ENCODE measurements at places on chromosomes 2 and 18. TPM values are rescaled to one million over a fixed set of nuclear protein-coding genes. Genes with fewer than 3 reads are reported as not detected.
A peak's percentile ranks its signal among the peaks of the same experiment; 100 is the strongest.

ADAM23 gene
- total RNA-seq: 19.9 TPM

MAPK4 gene
- total RNA-seq: 16.3 TPM

NPHP1 gene
- total RNA-seq: 14.3 TPM

RBMS1 gene
- 58.8 TPM for total RNA-seq

DSC3 gene
- total RNA-seq: 1.2 TPM

CFAP221 gene
- 33.0 TPM for total RNA-seq

VWA3B gene
- total RNA-seq: 0.47 TPM

PDE11A gene
- total RNA-seq: 60.5 TPM

DNA sequence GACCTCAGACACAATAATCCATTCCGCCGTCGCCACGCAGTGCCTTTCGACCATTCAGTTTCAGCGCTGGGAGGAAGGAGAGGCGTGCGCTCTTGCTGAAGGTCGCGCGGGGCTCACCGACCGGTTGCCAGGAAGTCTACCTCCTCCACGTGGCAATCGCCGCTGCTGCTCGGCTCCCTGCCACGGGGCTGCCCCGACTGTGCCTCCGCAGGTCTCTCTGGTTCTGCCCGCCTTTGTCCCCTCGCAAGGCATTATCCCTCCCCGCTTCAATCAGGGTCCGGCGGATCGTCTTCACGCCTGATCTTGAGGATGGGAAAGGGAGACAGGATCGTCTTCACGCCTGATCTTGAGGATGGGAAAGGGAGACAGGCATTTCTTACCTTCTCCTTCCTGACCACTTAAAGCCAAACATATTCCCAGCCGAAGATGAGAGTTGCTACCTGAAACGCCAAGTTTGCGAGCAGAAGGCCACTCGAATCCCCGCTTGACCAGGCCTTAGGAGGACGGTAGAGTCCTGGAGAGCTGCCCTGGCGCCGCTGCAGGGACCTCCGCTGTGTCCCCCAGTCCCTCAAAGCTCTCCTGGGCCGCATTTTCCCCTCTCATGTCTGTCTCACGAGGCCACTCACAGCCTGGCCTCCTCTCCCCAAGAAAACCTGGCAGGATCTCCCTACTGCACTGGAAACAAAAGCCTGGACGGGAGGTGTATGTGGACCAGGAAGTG is 4.3 kb upstream of the GPR45 start:
- DNase-seq: no peak

DNA sequence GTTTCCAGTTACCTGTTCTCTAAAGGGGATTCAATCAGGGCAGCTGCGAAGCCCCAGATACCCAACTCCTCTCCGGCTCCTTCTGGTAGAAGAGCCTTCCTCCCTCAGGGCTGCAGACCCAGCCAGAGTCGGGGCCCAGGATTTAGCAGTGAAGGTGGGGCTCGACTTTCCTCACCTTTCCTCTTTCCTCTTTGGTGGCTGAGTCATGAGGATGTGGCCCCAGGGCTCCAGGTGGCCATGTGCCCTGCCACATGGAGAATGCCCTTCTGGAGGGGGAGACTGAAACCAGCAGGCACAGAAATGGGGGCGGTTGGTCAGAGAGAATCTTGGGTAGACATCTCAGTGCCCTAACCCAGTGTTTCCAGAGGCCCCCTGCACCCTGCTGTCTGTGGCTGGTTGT is 402.6 kb downstream of the NBAS start:
- no peak for DNase-seq

DNA sequence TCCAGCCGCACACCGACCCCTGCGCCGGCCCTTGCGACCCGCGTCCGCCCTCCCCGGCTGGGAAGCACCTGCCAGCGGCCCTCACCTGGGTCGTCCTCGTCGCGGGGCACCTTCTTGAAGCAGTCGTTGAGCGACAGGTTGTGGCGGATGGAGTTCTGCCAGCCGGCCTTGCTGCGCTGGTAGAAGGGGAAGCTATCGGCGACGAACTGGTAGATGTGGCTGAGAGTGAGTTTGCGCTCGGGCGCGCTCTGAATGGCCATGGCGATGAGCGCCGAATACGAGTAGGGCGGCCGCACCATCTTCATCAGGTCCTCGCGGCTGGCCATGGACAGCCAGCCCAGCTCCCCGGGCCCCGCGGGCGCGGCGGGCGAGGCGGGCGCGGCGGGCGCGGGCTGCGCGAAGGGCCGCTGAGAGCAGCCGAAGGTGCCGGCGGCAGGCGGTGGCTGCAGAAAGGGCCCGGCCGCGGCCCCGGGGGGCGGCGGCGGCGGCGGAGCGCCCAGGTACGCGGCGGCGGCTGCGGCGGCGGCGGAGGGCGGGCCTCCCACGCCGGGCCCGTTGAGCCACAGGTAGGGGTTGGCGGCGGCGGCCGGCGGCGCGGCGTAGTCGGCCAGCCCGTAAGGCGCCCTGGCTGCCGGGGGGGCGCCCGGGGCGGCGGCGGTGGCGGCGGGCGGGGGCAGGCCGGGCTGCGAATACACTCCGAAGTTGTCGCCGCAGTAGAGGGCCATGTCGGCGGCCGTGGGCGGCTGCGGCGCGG is 505 bp downstream of the FOXI3 start:
- peak; percentile 28 for DNase-seq

GRCh38 chr2:42854207-42854818 is 61.9 kb upstream of the HAAO start:
- DNase-seq: no peak

DNA sequence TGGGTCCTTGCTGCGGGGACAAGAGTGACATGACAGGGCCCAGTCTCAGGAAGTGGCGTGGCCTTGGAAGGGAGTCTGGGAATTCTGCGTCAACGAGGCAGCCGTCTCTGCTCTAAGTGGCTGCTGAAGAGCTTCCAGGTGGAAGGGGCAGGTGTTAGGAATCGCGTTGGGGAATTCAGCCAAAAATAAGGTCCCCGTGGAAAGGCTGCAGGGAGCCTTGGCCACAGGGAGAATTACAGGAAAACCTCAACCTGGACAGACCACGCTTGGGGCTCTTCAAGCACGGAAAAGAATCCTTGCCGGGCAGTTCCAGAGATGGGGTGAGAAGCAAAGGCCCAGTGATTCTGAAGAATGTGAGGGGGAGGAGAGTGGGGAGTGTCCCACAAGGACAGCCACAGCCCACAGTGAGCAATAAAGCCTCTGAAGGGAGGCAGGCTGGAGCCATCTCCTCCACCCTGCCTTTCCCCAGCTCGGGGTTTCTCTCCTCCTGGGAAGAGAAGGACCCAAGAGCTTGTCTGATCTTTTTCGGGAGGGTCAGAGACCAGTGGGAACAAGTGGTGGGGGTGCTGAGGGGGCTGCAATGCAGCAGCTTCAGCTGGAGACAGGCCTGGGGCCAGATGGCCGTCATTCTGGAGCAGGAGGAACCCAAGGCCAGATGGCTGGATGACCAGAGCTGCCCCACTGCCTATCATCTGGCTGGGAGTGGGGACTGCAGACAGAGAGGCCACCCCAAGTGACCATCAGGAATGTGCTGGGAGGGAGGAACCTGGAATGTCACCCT is 106.4 kb upstream of the SMAD2 start:
- no peak for DNase-seq

DNA sequence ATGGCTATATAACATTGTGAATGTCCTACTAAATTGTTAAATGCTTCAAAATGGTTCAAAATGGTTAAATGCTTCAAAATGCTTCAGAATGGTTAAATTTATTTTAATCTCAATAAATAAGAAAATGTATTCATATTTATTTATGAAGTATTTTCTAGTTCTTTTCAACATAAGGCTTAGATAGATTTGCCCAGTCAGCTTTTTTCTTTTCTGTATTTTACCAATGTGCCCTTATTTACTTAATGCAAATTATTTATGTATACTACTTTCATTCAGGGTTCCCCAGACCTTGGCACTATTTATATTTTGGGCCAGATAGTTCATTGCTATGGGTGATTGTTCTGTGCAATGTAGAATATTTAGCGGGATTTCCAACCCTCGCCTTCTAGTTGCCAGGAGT is 546.7 kb downstream of the RIT2 start:
- DNase-seq: no peak

DNA sequence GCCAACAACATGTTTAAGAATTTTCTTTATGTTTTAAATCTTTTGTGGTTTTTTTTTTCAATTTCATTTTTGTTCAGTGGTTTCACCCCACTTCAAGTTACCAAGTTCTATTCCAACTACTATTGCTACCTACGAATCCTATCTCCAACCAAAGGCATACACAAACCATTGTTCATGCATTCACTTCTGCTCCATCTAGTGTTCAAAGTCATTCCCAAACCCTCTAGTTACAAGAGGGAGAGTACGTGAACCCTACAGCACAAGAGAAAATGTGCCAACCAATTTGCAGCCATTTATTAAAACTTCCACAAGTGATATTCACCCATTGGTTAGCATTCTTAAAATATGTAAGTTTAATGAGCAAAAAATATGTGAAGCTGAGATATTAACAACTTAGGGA is 295.1 kb upstream of the KYNU start:
- DNase-seq: no peak

- DNase-seq: no peak
Observed at GRCh38 chr2:201406077-201406662, 45.1 kb downstream of the TRAK2 start.

DNA sequence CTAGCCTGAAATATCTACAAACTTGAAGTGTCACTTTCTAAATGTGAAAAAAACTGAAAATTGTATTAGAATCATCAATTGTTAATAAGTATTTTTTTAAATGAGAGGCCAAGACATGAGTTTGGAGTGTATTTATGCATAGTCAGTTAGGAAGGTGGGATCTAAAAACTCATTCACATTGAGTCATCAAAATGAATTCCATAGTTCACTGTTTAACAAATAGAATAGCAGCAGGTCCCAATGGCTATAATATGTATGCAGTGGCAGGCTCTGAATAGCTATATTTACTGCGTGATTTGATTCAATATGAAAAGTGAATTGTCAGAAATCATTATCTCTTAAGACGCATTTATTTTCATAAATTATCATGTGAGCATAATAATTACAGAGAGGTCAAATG is 256.1 kb downstream of the ZNF385B start:
- DNase-seq: no peak

DNA sequence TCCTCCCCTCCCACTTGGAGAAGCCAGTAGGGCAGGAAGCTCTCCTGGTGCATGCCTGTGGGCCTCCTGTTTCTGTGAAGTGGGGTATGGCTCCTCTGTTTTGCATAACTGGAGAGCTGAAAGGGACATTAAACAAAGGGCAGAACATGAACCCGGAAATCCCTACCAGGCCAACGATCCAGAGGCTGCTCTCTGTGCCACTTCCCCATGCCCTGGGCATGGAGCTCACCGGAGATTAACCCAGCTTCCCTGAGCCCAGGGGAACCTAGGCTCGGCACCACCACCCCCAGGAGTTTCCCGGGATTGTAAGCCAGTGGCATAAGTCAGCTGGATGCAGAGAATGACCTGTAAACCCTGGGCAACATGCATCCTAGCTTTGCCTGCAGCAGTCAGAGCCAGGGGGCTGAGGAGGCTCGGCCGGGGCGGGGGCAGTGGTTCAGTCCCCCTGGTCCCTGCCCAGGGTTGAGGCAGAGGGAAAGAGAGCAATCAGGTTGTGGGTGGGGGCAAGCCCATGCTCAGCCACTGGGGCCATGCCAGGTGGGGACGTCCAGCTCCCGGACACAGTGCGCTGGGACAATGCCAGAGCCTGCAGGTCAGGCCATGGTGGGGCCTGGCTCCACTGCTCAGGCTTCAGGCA is 49.5 kb downstream of the TIMM21 start:
- DNase-seq: no peak

DNA sequence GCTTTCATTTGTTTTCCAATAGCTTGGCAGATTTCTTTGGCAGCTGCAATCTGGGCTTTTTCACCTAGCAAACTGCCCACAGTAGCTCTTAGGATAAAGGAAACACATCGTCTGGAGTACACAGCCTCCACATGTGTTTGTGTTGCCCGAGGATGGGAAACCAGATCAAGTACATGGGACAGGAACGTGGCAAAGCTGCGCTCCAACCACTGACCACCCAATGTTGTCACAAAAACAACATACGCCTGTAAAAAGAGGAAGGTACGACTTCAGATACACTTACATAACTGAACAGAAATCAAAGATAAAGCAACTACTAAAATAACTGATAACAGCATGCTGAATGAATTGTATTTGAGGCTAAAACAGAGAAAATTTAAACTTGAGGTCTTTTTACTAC is 15.5 kb downstream of the HEATR5B start:
- no peak for DNase-seq

GRCh38 chr18:23377669-23378301 is 75.3 kb upstream of the RIOK3 start:
- no peak for DNase-seq

DNA sequence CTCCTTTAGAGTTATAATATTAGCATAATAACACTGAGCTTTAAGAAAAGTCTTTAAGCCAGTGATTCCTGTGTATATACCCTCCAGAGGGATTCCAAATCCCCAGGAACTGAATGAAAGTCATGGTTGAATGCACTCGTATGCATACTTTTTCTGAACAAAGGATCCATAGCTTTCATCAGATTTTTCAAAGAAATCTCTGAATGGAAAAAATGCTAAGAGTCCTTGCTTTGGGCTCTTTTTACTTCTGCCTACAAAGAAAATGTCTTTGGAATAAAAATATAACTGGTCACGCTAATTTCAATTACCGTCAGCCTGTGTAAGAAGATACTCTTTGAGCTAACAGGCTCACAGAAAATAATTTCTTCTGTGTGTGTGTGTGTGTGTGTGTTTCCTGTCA is 939.5 kb downstream of the ERBB4 start:
- DNase-seq: no peak

Measured in progenitor cell of endocrine pancreas (in vitro differentiated cells).